ENCODE measurements at places on chromosomes 1 and 21.

- no peak for DNase-seq
These were observed 107.6 kb upstream of the KLHDC7A start for GRCh38 chr1:18373151-18373550.

- no peak for DNase-seq
These were observed 22.9 kb downstream of the LCA5L start for GRCh38 chr21:39422527-39423241.

- peak; percentile 14 for DNase-seq
These were observed 154.6 kb downstream of the TENT5C start for GRCh38 chr1:117760485-117760884.

GRCh38 chr1:26863685-26864077 is 732 bp downstream of the SFN start:
- DNase-seq, result no peak

- no peak for DNase-seq
These were observed 31.4 kb upstream of the DIRAS3 start for GRCh38 chr1:68081775-68082283.

- peak; percentile 24 for DNase-seq
These were observed 917.9 kb upstream of the B3GALT2 start for GRCh38 chr1:194104247-194104844.

DNA sequence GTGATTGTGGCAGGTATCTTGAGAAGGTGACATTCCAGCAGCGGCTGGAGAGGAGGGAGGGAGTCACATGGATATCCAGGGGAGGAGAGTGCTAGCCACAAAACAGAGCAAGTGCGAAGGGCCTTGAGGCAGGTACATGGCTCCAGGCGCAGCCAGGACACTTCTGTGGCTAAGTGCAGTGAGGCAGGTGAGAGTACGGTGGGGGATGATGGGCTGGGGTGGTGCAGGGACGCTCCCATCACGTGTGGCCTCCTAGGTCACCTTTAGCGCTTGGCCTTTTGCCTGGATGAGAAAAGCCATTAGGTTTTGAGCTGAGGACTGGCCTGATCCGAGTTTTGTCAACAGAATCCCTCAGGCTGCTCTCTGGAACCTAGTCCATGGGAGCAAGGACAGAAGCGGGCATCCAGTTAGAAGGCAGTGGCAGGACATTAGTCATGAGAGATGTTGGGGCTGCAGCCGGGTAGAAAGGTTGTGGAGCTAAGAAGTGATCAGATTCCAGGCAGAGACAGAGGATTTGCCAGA is 31.6 kb downstream of the SMYD2 start:
- DNase-seq, result no peak

GRCh38 chr1:234611225-234611846 is 1.4 kb upstream of the IRF2BP2 start:
- peak; percentile 80 for DNase-seq

DNA sequence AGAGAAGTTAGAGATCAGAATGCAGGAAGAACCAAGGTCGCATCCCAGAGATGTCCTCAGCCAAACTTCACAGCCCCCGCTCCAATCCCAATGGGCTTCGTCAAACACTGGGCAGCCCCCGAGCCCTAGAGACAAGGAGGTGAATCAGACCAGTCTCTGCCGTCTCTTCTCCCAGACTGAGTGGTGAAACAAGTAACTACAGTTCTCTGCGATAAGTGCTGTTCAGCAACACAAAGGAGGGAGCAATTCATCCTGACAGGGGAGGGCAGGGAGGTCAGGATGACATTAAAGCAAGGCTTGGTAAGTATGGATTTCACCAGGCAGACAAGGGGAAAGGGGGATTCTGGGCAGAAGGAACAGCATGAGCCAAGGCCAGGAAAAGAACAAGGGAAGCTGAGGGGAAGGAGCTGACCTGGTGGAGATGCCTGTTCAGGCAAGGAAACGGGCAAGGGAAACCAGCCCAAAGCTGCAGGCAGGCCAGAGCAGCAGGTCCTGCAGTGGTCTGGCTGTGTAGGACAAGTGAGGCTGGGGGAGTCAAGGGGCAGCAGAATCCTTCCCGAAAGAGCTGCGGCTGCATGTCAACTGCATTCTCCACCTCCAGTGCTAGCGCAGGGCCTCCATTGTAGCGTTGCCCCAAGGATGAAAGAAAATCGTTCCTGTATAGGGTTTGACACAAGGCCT is 13.6 kb upstream of the ERI3 start:
- DNase-seq, result no peak

DNA sequence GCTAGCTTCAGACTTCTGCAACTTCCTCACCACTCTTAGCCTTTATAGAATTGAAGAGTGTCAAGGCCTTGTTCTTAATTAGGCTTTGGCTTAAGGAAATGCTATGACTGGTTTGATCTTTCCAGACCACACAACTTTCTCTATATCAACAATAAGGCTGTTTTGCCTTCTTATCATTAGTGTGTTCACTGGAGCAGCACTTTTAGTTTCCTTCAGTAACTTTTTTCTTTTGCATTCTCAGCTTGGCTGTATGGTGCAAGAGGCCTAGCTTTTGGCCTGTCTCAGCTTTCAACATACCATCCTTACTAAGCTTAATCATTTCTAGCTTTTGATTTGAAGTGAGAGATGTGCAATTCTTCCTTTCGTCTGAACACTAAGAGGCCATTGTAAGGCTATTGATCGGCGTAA is 8.6 kb downstream of the PRKACB start:
- DNase-seq, result no peak

DNA sequence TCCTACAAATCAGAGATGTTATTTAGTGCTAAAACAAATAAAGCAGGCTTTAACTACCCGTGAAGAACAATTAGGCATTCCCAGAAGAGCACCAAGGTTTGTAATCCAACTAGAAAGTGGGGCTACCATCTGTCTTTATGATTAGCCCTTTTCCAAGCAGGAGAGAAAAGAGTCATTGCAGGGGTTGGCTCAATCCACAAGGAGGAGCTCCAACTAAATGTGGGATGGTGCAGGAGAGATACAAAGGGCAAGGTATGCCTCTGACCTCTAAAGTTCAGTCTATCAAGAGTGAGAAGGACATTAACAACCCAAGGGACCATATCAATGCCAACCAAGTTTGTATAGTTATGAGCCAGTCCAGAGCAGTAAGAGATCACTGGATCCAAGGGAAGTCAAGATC is 382.7 kb upstream of the DUSP10 start:
- DNase-seq, result peak; percentile 2

GRCh38 chr1:58035523-58035922 is 511.0 kb downstream of the OMA1 start:
- DNase-seq, result no peak

GRCh38 chr1:108569097-108569728 is 9.3 kb downstream of the EEIG2 start:
- no peak for DNase-seq

- no peak for DNase-seq
These were observed 33.2 kb upstream of the CD55 start for GRCh38 chr1:207288315-207288714.

GRCh38 chr1:214413315-214413714 is 132.4 kb downstream of the SMYD2 start:
- DNase-seq, result no peak
